ENCODE measurements at places on chromosomes 11 and 22. TPM values are rescaled to one million over a fixed set of nuclear protein-coding genes. Genes with fewer than 3 reads are reported as not detected.

The USP28 gene
- 94.0 TPM for total RNA-seq

The CD3D gene
- 3.0 TPM for total RNA-seq

The LRRC32 gene
- 14.5 TPM for total RNA-seq

- no peak for DNase-seq
These were observed 39.1 kb downstream of the TCIRG1 start for GRCh38 chr11:68077617-68078582.

- peak; percentile 35 for DNase-seq
These were observed 41.8 kb downstream of the TST start for GRCh38 chr22:36977401-36977861.

GRCh38 chr11:69541001-69541285, 59.5 kb downstream of the LINC01488 start:
- DNase-seq: no peak

GRCh38 chr11:67387518-67387917, 4.3 kb upstream of the RAD9A start:
- no peak for DNase-seq

GRCh38 chr22:41702763-41703162, 3.5 kb downstream of the MEI1 start:
- no peak for DNase-seq

DNA sequence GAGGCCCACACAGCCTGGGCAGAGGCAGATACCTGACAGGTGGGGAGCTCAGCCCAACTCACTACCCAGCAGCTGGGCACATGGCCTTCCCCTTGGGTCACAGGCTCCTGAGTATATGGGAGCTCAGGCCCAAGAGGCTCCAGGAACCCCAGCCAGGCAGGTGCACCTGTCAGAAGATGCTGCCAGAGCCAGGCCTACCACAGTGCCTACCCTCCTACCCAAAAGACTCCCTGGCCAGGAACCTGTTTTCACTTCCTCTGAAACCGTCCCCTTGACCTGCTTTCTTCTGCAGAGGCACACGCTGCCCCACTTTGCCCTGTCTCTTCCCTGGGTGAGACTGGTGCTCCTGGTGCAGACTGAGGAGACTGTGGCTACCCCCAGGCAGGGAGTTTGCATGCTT, 2.9 kb downstream of the CHID1 start:
- DNase-seq: no peak

DNA sequence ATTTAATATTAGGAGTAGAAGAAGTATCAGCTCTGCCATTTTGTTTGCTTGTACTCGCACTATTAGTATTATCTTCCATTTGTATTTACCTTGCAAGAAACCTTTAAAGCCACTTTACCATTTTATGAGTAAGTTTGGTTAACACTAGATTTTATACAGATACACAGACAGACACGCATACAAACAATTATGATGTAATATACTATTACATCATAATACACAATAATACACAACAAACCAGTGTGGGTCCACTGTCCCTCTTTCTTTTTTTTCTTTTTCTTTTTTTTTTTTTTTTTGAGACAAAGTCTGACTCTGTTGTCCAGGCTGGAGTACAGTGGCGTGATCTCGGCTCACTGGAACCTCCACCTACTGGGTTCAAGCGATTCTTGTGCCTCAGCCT, 170.3 kb upstream of the NARS2 start:
- no peak for DNase-seq

GRCh38 chr22:38397189-38398085, 57.6 kb downstream of the KCNJ4 start:
- no peak for DNase-seq

DNA sequence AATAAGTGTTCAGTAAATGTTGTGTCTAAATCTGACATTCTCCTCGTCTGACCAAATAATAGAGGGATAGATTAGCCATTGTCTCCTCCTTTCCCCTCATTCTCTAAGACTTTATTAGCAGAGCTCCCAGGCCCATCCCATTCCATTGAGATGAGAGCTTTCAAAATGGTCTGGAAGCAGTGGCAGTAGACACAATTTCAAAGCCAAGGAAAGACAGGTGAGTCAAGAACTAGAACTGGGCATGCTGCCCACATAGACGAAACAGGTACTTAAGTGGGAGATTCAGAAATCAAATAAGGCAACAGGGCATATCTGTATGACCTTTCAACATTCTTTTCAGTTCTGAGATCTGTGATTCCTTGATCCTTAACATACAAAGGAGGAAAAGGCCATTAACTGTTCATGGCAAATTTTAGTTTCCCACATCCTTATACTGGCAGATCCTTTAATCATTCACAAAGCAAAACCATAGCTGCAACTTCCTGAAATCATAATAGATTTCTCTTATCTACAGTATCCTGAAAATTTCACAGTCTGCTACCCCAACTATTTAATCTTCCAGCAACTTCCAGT, 96.6 kb upstream of the KCNA4 start:
- no peak for DNase-seq
